Neural crest cell (in vitro differentiated cells): ENCODE measurements at places on chromosomes 3 and 15.
A peak's percentile ranks its signal among the peaks of the same experiment; 100 is the strongest.

DNA sequence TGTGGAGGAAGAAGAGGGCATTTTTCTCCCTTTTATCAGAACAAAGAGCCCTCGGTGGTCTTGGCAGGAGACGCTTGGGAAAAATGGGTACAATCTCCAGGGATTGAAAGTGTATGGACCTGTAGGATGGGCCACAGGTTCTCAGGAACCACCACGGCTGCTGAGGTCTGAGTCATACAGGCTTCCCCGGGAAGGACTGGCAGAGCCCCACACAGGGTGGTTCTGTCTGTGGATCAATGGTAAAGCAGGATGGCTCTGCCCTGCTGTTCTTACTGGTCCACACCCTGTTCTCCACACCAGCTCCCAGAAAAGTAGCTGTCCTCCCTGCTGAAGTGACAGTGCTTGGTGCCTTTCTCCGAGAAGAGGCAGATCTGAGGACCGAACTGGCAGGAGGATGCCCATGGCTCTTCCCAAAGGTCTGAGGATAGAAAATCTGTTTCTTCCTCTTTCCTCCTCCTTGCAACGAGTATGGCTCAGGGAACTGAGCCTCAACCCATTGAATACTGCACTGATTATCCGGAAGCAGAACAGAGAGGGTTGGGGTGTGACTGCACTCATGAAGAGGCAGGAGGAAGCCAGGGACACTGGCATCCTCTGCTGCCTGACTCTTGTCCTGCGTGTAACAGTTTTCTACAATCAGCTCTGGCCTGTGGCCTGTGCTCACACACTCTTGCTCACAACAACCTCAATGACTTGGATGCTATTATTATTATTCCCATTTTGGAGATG, 39.0 kb downstream of the KIF9 start:
- no peak for DNase-seq

GRCh38 chr3:128167973-128168674, 14.8 kb downstream of the EEFSEC start:
- no peak for DNase-seq

DNA sequence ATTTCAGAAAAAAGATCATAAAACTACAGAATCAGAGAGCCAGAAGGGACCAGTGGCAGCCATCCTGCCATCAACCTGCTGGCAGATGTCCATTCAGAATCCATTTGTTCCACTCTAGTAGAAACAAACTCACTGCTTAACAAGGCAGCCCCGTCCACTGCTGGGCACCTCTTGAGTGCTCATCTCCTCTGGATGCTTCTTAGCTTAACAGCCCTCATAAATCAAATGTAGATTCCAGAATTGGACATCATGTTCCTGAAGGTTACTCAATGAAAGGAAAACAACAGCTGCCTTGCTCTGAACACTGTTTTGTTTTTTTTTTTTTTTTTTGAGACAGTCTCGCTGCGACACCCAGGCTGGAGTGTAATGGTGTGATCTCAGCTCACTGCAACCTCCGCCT, 37.3 kb downstream of the ABCC5 start:
- DNase-seq = no peak

DNA sequence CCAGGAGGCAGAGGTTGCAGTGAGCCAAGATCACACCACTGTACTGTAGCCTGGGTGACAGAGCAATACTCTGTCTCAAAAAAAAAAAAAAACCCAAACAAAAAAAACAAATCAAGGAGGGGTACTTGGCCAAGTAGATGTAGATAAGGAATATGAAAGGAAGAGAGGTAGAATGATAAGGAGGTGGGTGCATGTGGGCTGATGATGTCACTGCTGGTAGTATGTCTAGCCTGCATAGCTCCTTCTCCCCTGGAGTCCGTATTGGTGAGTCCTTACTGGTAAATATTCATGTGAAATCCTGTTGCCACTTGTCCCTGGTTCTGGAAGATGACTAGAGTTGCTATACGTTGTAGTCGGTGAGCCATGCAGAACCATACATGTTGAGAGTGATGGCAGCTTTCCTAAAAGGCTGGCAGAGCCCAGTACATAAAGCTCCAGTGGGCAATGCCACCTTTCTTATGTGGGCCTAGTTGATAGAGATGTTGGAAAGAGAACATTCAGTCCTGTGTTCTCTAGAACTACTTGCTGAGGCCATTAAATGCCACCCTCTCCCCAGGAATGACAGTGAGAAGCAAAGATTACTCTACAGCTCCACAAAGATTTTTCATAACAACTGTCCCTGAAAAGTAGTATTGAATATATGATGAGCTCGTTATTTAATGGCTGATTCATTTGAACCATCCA, 11.0 kb downstream of the KAT2B start:
- no peak for DNase-seq

- DNase-seq = no peak
Measured at GRCh38 chr3:129526121-129526900, 2.1 kb upstream of the RHO start.

GRCh38 chr3:10548992-10549391, 43.6 kb upstream of the ATP2B2 start:
- no peak for DNase-seq

DNA sequence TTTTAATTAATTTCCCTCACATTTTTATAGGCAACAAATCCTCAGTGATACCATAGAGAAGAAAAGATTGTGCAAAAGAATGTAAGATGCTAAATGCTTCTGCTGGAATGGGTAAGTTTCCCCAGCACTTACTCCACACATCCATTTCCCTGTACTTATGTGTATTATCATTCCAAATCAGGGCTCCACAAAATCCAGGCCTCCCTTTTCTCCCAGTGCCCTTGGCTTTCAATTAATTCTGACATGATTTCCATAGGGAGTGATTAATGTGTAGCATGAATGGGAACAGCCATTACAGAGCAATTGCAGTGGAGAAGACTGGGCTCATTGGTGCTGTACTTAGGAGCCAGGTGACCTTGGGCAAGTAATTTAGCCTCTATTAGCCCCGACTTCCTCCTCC, 41.3 kb upstream of the UBE2E1 start:
- no peak for DNase-seq

DNA sequence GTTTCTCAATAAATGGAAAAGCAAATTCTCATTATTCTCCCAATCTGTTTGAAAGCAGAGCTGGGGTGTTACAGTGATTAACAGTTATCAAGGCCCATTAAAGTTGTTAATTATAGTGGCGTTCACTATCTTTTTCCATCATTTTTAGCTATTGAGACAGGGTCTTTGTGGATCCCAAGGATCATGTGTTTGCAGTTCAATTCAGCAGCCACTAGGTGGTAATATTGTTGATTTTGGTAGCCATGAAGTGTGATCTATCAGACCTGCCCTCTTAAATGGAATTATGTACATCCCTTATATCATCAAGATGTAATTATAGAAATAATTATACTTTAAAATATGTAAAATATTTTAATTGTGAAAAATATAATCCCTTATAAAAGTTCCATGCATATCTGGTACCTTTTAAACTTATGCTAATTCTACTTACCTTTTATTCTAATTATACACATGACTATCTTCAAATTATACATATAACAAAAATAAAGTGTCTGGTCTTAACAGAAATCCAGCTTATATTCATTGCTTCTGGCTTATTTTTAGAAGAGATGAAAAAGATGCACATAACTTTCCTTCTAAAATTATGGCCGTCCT, 126.4 kb downstream of the GREM1 start:
- no peak for DNase-seq

DNA sequence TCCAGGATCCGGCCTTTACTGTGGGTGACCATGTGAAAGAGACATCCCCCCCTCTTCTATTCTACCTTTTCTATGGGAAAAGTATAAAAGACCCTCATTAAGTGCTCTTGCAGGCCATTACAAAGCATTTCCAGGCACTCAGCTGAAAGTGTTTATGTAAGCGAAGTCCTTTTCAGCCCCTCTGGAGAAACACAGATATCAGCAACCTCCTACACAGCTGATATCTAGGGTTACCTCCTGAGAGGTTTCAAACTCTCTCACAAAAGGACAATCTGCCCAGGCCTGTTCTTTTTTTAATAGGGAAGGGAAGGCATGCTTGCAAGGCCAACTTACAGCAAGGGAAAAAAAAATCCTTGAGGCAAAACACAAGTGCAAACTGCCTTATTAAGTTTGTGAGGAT, 12.6 kb downstream of the ETV5 start:
- DNase-seq = no peak

GRCh38 chr3:60065227-60065868, 1015.5 kb upstream of the CFAP20DC start:
- no peak for DNase-seq

DNA sequence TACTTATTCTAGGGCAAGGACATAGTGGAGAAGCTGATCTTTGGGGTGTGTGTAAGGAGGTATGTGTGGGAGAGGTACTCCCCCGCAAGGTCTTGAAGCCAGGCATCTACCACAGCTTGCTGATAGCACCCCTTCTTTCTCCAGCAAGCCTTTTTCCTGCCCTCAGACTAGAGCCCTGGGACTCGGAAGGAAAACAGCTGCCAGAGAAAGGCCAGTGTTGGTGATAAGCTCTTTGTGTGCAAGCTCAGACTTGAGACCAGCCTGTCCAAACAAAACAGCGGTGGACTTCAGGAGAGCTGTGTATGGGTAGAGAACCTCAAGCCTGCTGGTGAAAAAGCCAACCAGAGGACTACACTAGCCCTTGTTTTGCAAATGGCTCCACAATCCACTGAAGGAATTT, 1028.6 kb downstream of the MCTP2 start:
- peak; percentile 3 for DNase-seq

DNA sequence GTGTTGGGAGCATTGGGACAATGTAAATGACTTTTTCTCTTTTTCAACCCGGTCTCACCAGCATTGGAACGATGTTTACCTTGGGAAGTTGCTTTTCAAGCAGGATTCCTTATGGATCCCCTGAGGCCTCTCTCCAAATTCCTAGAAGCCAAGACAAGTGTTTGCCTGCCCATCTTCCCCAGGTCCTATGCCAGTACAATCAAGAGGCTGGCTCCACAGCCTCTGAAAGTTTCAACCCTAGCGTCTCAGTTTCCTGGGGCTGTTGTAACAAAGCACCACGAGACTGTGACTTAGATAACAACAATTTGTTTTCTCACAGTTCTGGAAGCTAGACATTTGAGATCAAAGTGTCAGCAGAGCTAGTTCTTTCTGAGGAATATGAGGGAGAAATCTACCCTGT, 347.2 kb upstream of the UMPS start:
- no peak for DNase-seq
